Stimulated activated naive CD4-positive, alpha-beta T cell treated with Interleukin-2 at 50 U/mL for 16 hours (primary cell): ENCODE measurements at places on chromosomes 13 and 19.

GRCh38 chr13:75906315-75906714, 270.2 kb downstream of the LMO7 start:
- no peak for DNase-seq

DNA sequence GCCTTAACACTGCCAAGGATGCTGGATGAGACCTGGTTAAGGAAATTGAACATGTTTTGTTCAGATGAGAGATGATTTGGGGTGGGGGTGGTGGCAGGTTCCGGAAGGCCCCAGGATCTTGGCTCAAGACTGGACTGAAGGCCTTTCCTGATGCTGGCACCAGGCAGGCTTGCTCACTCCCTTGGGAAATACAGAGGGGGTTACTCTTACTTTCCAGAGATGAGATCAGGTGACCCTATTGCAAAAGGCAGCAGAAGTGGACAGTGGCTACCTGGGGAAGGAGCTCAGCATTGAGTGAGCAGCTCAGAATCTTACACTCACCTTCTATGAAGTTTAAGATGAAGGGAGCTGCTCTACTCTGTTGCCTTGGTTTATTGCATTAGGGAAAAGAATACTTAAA, 10.8 kb downstream of the GATAD2A start:
- no peak for DNase-seq

DNA sequence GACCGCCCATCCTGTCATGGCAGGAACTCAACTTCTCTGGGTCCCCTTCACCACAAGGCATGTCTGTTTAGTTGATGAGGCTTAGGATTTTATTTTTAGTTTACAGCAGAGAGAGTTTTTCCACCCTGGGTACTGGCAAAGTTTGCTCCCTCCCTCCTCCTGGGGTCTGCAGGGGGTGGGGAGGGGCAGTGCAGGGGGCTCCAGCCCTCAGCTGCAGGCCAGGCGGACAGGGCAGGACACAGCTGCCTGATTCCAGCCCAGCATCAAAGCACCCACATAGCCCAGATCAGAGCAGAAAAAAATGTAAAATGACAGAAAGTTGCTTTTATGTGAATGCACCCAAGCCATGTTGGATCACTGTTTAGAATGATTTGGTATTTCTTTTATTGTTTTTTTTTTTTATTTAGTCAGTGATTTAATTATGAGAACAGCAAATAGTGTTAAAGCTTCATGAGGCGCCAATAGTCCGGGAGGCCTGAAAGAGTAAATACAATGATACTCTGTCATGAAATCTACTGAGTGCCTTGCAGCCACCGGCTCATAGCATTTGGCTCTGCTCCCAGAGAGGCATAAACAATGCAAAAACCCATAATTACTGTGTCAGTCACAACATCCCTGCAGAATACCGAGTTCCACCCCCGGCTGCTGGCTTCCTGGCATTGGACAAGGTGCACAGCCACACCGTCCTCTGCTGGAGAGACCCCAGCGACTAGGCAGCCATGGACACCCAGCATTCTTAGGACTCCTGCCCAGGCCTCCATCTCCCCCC, 923.5 kb downstream of the UQCRFS1 start:
- DNase-seq: no peak

DNA sequence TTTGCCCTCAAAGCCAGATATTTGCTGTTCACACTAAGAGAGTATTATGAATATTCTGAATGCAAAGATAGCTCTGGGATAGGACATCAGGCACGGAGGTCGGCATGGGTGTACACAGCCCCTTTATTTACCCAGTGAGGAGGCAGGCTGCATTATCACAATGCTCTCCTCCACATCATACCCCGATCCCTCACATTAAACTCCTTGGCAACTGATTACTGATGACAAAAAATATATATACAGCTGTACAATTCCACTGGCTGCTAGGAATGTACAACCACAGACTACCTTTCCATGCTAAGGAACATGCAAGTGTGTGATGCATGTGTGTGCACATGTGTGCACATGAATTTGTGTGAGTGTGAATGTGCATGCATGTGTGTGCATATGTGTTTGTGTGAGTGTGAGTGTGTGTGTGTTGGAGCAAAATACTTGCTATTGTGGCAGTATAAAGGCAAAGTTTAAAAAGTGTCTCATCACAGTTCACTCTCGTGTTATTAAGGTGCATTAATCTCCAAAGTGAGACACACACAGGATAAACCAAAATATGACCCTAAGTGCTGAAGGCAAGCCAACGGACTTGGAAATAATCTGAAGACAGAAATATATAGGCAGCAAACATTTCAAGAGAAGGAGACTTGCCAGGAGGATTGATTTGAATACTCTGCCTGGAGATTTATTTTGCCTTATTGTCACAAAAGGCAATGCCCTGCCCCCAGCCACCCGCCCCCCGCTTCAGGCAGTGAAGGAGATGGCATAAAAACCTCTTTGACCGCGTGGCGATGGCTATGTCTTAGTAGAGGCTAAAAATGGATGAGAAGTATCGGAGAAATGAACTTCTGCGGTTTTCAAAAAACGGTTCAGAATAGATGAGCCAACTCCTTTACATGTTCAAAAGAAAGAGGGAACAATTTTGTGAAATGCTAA, 274.8 kb downstream of the TSHZ3 start:
- no peak for DNase-seq

DNA sequence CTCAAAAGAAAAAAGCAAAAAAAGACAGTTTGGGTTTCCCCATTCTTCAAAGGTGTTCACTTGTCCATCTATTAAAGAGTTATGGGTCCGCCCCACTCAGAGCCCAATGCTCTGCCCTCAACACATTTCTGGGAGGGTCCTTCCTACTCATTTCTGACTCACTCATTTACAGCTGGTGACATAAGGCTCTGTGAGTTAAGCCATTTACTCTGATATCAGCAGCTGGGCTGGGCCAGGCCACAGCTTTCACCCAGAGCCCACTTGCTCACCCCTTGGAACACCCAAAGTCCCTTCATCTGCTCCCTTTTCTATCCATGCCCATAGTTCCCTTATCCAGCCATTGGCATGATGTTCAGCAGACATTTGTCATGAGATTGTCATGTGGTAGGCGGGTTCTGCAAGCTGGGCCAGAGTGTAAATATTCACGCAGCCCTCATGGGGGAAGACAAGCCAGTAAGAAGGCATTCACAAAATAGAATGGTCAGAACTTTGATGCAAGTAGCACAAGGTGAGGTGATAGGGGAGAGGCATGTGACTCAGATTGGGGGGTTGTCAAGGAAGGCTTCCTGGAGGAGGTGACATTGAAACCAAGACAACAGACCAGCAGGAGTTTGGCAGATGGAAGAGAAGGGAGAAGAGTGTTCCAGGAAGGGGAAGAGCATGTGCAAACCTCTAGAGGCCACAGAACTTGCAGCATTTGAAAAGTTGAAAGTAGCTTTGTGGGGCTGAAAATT, 5.9 kb downstream of the MAST1 start:
- DNase-seq: no peak

GRCh38 chr19:13091400-13092157, 11.1 kb downstream of the LYL1 start:
- DNase-seq: no peak

- DNase-seq: no peak
Observed at GRCh38 chr19:1826557-1827521, 14.8 kb upstream of the ATP8B3 start.

GRCh38 chr13:24854311-24854710, 90.3 kb downstream of the RNF17 start:
- no peak for DNase-seq

DNA sequence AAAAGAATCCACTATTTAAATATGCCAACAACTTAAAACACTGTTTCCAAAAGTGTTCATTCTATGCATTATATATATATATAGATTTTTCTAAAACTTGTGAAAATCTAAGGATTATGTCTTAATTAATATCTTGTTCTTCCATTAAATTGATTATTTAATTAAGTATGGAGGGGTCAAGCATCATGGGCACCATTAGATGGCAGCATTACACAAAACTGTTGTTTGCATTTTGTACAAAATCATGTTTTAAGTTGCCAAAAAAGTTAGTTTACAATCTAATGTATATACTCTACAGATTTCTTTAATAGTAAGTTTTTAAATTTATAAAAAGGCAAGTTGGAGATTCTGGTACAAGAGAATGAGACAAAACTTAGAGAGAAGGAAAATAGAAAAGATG, 213.2 kb upstream of the EDNRB start:
- no peak for DNase-seq

GRCh38 chr19:8212916-8213315, 3.7 kb downstream of the CERS4 start:
- DNase-seq: no peak

DNA sequence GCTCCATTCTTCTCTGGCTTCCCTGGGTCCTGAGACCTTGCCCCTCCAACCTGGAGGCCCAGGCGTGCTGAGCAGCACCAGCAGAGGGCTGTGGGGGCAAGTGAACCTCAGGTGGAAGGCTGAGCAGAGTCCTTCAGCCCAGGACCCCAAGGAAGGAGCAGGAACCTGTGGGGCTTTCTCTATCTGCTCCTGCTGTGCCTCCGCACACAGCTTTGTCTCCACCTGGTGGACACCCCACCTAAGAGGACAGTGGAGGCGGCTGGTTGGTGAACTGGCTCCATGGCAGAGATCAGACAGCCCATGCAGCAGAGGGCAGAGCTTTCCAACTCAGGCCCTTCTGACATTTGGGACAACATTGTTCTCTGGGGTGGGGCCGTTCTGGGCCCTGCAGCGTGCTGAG, 19.7 kb downstream of the ZFR2 start:
- no peak for DNase-seq

DNA sequence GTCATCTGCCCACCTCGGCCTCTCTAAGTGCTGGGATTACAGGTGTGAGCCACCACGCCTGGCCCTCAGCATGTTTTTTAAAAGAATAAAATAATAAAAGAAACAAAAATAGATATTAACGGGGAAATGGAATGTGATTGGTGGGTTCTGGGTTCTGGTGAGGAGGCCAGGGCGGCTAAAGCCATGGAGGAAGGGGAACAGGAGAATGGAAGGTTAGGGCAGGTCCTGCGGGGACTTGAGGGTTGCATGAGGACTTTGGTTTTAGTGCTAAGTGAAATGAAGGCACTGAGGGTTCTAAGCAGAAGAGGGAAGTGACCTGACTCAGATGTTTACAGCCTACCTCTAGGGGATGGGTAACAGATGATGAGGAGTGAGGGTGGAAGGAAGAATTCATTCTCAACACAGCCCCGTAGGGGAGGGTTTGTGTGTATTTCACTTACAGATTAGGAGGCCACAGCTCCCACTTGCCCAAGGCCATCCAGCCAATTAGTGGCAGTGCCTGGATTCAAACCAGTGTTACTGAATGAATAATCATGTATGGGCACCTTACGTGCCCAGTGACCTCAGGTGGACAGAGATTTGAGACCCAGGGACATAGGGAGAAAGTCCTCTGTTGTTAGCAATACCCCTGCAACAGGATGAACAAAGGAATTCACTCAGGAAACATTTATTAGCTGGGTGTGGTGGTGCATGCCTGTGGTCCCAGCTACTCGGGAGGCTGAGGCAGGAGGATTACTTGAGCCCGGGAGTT, 6.7 kb upstream of the MRPL4 start:
- DNase-seq: no peak

DNA sequence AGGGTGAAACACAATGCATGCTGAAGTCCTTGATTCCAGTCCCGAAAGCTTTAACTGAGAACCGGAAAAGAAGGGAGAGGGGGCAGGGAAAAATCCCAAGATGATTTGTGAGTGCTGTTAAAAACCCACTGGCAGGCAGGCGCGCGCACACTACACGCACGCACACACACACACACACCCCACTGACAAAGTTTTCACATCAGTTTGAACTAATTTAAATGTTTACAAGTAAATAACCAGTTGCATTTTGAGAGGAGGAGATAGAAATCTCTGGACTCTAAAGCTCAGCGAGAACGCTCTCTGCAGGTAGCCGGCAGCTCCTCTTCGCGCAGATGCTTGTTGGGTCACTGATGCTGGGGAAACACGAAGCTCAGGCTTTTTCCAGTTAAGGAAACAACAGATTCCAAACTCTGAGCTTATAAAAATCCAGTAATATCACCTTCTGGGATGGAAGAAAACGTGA, 818 bp upstream of the SLITRK1 start:
- DNase-seq: no peak

- DNase-seq: no peak
Observed at GRCh38 chr13:113845055-113845454, 18.8 kb downstream of the GAS6 start.

DNA sequence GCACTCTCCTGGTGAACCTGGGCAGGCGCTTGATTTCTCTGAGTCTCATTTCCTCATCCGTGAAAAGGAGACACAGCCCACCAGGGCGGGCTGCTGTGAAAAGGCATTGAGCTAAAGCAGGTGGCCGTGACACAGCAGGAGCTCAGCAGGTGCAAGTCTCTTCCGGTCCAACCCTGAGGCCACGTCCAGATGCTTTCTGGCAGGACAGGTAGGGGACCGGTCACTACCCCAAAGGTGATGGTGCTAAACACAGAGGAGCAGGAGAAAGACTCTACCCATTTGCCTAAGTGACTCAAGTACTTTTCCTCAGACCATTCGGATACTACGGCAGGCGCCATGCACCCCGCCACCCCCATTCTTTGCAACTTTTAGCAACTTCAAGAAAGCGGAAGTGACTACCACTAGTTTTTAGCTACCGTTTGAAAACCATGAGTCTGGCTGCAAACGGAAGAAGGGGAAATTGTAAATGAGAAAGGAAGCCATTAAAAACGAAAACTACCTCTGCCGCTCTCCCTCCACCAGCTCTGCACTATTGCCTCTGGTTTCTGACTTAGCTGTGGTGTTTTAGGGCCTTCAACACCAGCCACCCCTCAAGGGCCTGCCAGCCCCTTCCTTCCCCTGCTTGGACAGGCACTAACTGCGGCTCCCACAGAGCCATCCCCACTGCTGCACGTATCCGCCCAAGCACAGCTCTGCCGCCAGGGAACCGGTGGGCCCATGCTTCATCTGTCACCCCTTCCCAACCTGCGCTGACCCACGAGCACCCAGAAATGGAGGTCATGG, 4.8 kb downstream of the PPP6R1 start:
- DNase-seq: peak; percentile 41

GRCh38 chr19:42193706-42194105, 23.8 kb downstream of the DEDD2 start:
- DNase-seq: no peak

DNA sequence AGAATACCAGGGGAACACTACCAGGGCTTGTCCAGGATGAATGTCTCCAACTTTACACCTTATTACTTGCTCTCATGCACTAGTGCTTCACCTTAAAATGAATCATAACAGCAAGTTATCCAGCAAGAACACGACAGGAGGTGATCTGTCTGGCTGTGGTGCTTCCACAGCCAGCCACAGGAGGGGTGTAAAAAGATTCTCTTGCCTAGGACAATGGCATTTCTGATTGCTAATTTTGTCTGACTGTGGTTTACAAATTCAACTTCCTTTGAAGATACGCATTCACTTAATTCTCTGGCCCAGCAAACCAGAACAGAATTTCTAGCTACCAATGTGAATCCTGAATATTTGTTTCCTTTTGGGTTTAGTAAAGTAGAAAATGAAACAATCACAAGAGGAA, 23.1 kb upstream of the COG3 start:
- DNase-seq: no peak

DNA sequence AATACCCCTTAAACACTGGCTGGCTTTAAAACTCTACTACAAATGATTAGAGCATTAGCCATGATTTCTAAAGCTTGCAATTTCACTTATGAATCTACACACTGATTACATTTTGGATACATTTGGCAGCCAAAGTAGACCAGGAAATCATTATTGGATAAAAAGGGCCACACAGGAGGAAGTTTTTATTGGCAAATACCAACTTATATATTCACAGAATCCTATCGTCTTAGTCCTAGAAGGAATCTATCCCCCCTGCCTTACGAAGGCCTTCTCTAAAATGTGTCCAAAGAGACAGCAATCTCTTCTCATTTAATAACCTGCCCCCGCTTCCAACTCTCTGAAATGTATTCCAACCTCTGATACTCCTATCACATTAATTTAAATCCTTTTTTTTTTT, 52.5 kb downstream of the KLF5 start:
- no peak for DNase-seq

GRCh38 chr13:110416131-110417025, 109.3 kb downstream of the COL4A2 start:
- no peak for DNase-seq
